ENCODE measurements at places on chromosomes 5 and 9. TPM values are rescaled to one million over a fixed set of nuclear protein-coding genes. Genes with fewer than 3 reads are reported as not detected.

QRFP gene
- polyA plus RNA-seq, result not detected

CACNA1B gene
- not detected for polyA plus RNA-seq

AK8 gene
- polyA plus RNA-seq, result 11.8 TPM

SV2C gene
- polyA plus RNA-seq, result not detected

GPR21 gene
- polyA plus RNA-seq, result not detected

CRB2 gene
- polyA plus RNA-seq, result not detected

C9orf50 gene
- not detected for polyA plus RNA-seq

FUT7 gene
- 26.6 TPM for polyA plus RNA-seq

FGF18 gene
- not detected for polyA plus RNA-seq

EQTN gene
- polyA plus RNA-seq, result 0.35 TPM

PTGS1 gene
- 17.5 TPM for polyA plus RNA-seq

VAV2 gene
- polyA plus RNA-seq, result 28.7 TPM

PCDHGA7 gene
- not detected for polyA plus RNA-seq

C5orf46 gene
- not detected for polyA plus RNA-seq

CDC37L1 gene
- 13.4 TPM for polyA plus RNA-seq

CCDC192 gene
- not detected for polyA plus RNA-seq

OSMR gene
- polyA plus RNA-seq, result not detected

ANXA2R gene
- polyA plus RNA-seq, result 42.9 TPM

HCN1 gene
- polyA plus RNA-seq, result not detected

DMRTA1 gene
- polyA plus RNA-seq, result not detected

MARCOL gene
- polyA plus RNA-seq, result not detected

DMRT1 gene
- polyA plus RNA-seq, result not detected

PPIC gene
- not detected for polyA plus RNA-seq

INSL6 gene
- 0.38 TPM for polyA plus RNA-seq

TRIM36 gene
- not detected for polyA plus RNA-seq

Data from IgD-negative memory B cell (primary cell).